Omental fat pad (tissue), 4 donors: ENCODE measurements at places on chromosomes 5 and 9.

- DNase-seq, result no peak
These were observed 9.9 kb upstream of the HSPA4 start for GRCh38 chr5:133041910-133042309.

DNA sequence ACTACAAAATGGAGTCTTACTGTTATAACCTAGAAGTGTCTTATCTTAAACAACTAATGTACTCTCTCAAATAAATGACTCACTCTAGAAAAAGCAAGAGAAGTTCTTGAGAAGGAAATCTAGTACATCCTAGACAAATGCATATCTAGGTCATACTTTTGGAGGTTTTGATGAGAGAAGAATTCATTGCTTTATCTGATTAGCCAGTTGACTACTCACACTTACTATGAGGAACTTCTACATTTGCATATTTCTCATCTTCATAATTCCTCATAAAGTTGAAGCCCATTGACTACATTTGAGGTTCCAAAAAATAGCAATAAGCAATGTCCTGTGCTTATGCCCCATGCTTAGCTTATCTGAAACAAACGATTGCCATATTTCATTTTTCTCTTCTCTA is 2.8 kb downstream of the JAKMIP2 start:
- DNase-seq, result no peak

- DNase-seq, result no peak
These were observed 55.2 kb downstream of the PSMB7 start for GRCh38 chr9:124359855-124360678.

- no peak for DNase-seq
These were observed 10.3 kb downstream of the CNOT8 start for GRCh38 chr5:154868702-154869101.

DNA sequence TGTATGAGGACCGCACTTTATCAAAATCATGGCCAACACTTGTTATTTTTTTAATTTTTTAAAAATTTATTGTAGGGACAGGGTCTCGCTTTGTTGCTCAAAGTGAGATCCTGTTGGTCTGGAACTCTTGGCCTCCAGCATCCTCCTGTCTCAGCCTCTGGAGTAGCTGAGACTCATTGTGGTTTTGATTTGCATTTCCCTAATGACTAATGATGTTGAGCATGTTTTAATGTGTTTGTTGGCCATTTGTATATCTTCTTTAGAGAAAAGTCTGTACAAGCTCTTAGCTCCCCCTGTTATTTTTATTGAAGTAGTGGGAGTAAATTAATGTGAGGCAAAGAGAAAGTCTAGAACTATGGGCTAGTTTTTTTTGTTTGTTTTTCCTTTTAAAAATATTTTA is 1.6 kb upstream of the RPS6 start:
- no peak for DNase-seq

- no peak for DNase-seq
These were observed 111.2 kb upstream of the IL12B start for GRCh38 chr5:159441441-159441840.

- no peak for DNase-seq
These were observed 47.3 kb downstream of the NUP155 start for GRCh38 chr5:37323607-37324006.

GRCh38 chr5:80255431-80255810 is 427 bp downstream of the SERINC5 start:
- no peak for DNase-seq

- no peak for DNase-seq
These were observed 390.3 kb downstream of the ANXA1 start for GRCh38 chr9:73541923-73542322.

DNA sequence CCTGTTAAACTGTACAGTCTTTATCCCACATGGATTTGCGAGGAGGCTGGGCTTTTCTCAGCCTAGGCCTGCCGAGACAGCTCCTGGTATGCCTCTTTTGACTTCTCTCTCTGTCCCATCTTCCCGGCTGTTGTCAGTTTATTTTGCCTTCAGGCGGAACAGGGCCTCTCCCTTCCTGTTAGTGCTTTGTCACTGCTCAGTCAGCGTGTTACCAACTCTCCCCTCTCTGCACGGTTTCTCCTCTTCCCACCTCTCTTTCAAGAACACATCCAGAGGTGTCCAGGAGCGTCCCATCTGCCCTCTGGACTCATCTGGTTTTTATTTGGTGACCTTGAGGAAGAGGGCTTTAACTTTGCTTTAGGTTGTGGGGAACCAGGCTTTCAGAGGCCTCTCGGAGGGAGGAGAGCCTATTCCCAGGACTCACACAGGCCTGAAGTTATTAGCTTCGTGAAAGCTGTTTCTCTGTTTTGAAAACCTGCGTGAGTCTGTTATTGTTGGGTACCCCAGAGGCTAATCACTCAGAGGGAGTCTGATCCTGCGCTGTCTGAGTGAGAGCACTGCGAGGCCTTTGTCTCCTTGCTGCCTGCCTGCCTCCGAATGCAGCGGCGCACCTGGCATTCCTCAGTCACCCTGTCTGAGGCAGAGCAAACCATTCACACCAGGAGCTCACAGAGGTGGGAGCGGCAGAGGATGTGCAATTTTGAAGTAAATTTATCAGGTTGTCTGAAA is 234.4 kb upstream of the MPDZ start:
- no peak for DNase-seq

DNA sequence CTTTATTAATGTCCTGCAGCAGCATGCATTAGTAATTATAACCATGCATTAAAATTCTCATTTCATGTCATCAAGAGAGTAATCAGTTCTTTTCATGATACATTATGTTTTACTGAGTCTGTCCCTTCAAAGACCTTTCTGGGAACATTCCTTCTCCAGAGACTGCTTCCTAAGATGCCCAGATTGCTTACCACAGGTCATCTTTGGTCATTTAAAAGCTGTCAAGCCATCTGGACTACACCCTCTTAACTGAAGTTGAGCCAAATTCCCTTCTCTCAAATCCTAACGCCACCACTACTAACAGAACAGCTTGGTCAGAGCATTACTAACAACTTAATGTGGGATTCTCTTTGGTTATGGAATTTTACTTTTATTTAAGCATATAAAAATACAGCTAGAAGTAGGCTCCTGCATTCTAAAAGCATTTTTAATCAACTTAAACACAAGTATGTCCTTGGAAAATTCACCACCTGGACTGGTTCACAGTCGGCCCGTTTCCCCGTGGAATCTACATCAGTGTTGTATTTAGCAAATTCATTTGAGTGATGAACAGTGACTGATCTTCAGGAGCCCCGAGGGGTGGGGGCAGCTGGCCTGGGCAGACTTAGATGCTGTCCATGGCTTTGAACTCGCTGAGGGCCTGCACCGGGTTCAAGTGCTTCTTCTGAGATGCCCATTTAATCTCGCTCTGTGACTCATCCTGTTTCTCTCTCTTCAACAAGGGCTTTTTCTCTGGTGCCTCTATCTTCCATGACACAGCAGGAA is 92.8 kb upstream of the CCDC112 start:
- no peak for DNase-seq

GRCh38 chr9:80954521-80954920 is 734.8 kb downstream of the TLE1 start:
- no peak for DNase-seq

GRCh38 chr5:65418661-65419060 is 63.1 kb downstream of the ADAMTS6 start:
- no peak for DNase-seq

GRCh38 chr5:145701404-145701803 is 133.7 kb downstream of the PRELID2 start:
- DNase-seq, result no peak

DNA sequence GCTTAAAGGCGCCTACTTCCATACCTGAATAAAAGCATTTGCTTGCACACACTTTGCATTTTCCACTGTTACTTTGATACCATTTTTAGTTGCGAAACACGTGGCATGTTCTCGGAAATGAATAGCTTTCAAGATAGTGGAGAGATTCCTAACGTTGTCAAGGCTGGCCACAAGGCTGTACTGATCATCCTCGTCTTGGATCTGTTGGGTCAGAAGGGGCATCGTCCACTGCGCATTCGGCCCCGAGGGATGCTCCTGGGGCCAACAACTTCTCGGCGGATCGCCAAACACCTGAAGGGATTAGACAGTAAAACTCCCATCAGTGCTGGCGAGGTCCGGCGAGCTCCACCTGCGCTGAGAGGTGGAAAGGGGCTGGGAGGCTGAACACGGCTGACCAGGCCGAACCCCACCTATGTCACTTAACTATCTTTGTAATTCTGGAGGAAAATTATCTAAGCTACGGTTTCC is 599 bp downstream of the RAD1 start:
- DNase-seq, result no peak

DNA sequence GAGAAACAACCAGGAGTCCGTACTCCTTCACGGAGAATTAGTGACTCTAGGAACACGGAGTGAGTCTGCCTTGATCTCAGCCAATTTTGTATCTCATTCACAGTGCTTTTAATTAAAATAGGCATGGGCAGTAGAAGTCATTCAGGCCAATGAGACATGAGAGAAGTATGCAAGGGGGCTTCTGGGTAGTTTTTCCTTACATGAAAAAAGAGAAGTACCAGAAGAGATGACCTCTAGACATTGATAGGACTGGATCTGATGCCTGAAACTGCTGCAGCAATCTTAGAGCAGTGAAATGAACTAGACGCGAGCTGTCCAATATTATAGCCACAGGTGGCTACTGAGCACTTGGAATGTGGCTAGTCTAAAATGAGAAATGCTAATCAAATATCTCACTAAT is 187.7 kb upstream of the TLE4 start:
- no peak for DNase-seq

GRCh38 chr5:174654442-174654841 is 69.9 kb upstream of the MSX2 start:
- no peak for DNase-seq

DNA sequence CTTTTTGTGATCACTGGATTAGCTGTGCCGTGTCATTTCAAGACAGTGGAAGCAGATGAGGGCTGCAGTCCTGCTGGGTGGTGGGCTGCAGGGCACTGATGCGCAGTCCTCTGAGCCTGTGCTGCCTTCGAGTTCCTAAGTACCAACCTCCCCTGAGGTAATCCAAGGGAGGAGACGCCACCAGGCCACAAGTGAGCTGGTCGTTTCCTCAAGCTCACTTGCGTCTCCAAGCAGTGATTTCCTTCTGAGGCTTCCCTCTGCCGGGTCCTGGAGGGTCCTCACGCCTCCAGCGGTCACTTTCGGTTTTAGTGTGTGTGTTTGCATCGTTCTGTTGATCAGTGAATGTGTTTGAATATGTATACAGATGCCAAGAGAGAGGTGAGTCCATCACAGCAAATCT is 115.7 kb downstream of the TRIO start:
- DNase-seq, result no peak

DNA sequence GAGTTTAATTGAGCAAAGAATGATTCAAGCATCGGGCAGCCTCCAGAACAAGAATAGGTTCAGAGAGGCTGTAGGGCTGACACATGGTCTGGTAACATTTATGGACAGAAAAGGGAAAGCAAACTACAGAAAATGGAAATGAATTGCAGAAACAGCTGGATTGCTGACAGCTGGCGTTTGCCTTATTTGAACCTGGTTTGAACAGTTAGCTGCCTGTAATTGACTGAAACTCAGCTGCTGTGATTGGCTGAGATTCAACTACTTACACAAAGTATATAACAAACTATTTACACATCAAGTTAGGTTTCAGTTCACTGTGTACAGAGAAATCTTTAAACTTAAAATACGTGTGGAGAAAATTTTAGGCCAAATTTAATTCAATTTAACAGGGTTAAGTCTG is 441.7 kb downstream of the PRELID2 start:
- no peak for DNase-seq

- DNase-seq, result no peak
These were observed 138.6 kb downstream of the CEMIP2 start for GRCh38 chr9:71629578-71630215.

DNA sequence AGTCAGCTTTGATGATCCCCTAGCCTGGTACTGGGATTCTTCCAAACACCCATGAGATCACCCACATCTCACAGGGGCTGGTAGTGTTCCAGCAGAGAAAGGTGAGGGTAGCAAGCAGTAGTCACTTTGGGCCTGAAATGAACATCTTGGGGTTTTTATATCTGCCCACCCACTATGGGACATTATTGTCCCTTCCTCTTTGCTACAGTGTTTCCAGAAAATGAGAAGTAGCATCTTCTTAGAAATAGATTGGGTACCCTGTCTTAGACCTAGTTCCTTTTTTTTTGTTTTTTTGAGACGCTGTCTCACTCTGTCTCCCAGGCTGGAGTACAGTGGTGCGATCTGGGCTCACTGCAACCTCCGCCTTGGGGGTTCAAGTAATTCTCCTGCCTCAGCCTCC is 249.2 kb upstream of the ANKRD55 start:
- DNase-seq, result no peak

DNA sequence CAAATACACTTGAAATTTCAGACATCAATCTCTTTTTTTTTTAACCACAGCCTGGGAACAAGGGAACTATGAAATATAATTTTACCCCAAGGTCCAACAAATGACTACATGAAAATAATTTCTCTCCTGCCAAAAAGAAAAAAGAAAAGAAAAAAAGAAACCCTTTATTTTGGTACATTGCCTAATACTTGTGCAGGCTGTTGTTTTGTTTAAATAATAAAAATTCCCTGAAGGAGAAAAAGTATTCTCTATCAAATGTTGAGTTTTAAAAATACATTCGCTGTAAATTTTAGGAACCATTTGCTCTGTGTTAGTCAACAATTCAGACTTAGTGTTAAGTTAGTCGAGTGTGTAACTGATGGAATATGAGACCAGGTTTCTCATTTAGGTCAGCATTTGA is 155.4 kb downstream of the PRDM6 start:
- no peak for DNase-seq

DNA sequence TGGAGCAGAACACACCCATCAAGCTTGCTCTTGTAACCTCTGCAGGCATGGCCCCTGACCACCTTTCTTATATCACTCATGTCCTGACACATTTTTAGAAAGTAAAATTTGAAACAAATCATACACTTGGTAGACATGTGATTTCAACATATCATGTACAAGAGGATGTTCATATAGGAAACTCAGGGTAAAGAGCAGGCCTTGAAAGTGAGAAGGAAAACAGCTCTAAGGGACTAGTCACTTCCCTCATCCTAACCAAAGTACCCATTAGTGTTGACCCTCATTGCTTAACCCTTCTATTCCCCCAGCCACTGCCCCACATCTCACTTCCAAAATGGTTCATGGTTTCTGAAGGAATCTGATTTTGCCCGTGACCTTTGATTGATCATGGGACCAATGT is 492.4 kb upstream of the KLF4 start:
- DNase-seq, result no peak

GRCh38 chr9:98924946-98925820 is 18.5 kb upstream of the COL15A1 start:
- DNase-seq, result no peak

DNA sequence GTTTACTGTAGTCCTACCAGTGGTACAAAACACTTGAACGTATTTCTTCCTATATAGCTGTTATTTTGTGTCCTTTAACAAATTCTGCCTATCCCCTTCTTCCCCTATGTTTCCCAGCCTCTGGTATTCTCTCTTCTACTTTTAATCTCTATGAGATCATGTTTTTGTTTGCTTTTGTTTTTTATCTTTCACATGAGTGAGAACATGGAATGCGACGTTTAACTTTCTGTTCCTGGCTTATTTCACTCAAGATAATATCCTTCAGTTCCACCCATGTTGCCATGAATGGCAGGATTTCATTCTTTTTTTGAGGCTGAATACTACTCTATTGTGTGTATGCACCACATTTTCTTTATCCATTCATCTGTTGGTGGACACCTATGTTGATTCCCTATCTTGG is 634.4 kb upstream of the WWC1 start:
- DNase-seq, result no peak
